SIG-M5 (cell line): ENCODE measurements at places on chromosomes 1 and 21.

DNA sequence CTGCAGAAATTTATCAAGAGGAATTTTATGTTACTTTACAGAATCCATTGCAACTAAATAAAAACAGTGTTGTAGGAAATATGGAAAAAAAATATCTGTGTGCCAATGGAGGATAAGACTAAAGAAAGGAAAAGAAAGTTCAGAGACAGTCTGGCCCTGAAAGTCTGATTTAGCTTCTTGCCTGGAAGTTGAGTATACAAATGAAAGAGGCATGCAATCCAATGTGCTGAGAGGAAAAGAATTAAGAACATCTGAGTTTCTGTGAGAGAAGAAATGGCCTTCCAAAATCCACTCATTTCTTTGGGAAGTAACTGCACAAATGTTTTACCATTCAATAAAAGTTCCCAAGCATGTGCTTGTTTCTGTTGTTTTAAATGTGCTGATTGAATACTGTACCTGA lies 65.1 kb downstream of the LHX9 start:
- DNase-seq = no peak

DNA sequence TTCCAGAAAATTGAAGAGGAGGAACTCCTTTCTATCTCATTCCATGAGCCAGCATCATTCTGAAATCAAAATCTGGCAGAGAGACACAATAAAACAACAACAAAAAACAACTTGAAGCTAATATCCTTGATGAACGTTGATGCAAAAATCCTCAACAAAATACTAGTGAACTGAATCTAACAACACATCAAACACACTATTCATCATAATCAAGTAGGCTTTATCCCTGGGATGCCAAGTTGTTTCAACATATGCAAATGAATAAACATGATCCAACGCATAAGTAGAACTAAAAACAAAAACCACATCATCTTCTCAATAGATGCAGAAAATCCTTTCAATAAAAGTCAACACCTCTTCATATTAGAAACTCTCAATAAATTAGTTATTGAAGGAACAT lies 335.3 kb upstream of the BRINP3 start:
- DNase-seq = no peak

GRCh38 chr1:184330875-184331274 lies 56.0 kb upstream of the C1orf21 start:
- DNase-seq = no peak

DNA sequence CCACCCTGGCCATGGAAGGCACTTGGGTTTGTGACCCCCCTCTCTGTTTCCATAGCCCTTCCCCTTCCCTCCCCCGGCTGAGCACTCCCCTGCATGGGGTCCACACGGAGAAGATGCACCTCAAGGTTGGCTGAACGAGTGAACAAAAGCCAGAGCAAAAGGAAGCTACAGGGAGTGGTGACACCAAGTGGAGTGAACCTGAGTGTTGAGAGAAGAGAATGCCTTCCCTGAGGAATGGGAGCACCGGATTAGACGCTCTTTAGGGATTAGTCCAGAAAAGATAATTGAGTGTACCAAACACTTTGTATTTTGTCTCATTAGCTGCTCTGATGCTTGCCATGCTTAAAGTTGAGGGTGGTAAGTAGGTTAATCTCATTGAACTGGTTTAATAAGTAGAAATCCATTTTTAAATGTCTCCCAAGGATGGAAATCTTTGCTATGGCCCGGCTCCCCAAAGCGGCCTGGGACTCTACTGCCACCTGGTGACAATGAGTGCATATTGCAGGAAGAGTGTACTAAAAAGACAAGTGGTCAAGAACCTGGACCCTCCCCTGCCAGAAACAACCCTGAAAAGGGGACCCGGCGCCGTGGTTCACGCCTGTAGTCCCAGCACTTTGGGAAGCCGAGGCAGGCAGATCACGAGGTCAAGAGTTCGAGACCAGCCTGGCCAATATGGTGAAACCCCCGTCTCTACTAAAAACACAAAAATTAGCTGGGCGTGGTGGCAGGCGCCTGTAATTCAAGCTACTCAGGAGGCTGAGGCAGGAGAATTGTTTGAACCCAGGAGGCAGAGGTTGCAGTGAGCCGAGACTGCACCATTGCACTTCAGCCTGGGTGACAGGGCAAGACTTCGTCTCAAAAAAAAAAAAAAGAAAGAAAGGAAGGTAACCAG lies 150.6 kb upstream of the ZC3H12A start:
- no peak for DNase-seq

DNA sequence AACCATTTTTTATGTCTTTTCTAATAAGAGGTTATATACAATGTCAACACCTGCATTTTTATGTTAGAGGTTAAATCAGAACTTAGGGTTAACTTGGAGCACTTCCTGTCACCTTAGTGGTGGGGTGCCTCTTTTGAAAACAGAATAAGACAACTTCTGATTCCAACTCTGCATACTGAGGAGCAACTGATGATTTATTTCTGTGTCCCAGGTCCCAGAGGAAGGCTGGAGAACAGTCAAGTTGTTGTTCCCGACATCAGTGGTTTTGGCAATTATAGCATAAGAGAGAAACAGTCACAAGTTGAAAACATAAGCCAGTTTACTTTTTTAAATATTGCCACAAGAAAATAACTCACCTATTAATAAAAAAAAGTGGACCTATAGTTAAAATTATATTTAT lies 871.0 kb upstream of the ADAMTS5 start:
- no peak for DNase-seq

GRCh38 chr1:6873298-6874015 lies 88.2 kb downstream of the CAMTA1 start:
- no peak for DNase-seq

DNA sequence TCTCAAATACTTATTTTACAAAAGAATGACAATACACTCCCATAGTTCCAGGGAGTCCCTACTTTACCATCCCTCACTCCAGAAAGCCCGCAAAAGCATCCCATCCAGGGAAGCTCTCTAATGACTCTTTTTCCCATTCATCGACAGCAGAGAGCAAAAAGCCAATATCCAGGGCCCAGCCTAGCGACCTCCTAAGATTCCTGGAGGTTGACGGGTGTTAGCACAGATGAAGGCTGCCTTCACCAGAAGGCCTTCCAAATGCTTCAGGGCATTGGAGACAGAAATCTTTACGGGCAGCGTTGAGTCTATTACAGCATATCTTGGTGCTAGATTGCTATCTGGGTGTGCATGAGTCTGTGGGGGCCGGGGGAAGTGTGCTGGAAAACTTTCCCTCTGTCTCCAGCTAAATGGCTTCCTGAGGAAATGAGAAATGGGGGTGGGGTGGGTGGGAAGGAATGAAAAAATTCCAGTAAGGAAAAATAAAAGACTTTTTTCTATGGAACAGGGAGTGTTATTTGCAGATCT lies 136.6 kb downstream of the PROX1 start:
- DNase-seq = no peak

- no peak for DNase-seq
Observed at GRCh38 chr1:155463865-155464650, 98.5 kb downstream of the ASH1L start.

DNA sequence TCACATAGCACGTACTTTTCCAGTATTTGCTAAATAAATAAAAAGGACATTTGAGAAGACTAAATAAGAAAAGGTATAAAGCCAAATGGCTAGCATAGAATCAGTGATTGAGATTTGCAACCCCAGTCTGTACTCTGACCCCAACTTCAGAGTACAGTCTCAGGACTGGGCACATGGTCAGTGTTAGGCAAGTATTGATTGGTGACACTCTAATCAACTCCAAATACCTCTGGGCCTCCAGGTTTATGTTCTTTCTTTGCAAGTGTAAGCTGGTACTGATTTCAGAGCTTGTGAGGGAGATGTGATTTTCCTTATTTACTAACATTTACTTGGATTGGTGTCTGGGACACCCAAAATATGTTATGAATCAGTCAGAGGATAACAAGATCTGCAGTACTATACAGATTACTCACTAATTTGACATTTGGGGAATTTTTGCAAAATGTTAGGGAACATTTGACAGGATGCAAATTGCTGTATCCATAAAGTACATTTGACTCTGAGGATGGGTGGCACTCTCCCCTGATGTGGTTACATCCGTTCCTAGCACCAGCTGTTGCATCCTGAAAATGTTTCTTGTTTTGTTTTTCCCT lies 34.2 kb downstream of the LMO4 start:
- DNase-seq = no peak

GRCh38 chr1:109314795-109315194 lies 8.0 kb upstream of the MYBPHL start:
- DNase-seq = no peak

- no peak for DNase-seq
Observed at GRCh38 chr1:234858722-234859121, 248.7 kb upstream of the IRF2BP2 start.

GRCh38 chr1:188988589-188988988 lies 1489.1 kb downstream of the BRINP3 start:
- DNase-seq = no peak

DNA sequence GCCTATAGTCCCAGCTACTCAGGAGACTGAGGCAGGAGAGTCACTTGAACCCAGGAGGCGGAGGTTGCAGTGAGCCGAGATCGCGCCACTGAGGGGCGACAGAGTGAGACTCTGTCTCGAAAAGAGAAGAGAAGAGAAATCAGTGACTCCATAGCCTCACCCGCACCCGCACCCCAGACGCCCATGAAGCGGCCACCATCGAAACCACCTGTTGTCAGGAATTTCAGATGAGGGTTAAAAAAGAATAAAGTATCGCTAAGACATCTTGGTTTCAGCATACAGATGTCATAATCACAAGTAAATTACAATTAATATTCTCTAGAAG lies 47.4 kb downstream of the NPHP4 start:
- no peak for DNase-seq

DNA sequence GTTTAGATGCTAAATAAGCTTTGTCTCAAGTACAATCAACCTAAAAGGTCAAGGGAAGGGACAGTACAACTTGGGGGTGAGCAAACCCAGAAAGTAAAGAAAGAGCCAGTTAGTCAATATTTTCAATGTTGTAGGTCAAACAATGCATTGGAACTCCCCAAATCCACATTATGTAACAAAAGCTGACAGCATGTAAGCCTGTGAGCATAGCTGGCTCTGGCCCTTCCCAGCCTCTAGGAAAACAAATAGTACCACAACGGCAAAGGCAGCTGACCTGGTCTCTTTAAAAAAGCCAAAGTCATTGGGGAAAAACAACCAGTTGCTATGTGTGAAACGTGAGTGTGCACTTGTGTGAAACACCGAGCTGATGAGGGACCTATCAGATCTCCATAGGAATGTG lies 3.4 kb downstream of the CBR1 start:
- DNase-seq = no peak

DNA sequence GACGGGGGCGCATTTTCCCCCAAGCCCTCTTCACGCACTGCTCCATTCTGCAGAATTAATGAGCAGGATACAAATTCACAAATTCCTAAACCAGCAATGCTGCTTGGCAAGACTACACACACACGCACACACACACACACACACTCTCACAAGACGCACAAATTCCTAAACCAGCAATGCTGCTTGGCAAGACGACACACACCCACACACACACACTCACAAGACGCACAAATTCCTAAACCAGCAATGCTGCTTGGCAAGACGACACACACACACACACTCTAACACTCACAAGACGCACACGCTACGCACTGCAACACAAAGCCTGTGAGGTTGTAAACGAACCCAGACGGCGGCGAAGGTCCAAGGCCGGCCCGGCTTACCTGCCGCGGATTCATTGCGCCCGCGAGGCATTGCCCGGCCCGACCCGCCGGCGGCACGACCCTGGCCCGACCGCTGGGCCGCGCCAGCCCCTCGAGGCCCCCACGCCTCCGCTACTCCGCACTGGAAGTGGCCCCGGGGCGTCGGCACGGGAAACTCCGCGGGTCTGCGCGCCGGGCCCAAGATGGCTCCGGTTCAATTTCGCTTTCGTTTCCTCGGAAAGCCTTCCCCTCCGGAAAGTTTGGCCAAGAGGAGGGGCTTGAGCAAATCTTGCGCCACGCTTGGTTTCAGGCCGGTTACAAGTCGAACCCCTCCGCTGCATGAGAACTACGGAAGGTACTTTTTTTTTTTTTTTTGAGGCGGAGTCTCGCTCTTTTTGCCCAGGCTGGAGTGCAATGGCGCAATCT lies at the start of gene ADAR:
Gene ADAR (minus strand): TSS at position 578 of the 788 bp plus-strand sequence. CDS start 180 bp downstream, at position 398.
- peak; percentile 95 for DNase-seq

GRCh38 chr1:155970531-155971167 lies 7.7 kb downstream of the ARHGEF2 start:
- DNase-seq = peak; percentile 65

DNA sequence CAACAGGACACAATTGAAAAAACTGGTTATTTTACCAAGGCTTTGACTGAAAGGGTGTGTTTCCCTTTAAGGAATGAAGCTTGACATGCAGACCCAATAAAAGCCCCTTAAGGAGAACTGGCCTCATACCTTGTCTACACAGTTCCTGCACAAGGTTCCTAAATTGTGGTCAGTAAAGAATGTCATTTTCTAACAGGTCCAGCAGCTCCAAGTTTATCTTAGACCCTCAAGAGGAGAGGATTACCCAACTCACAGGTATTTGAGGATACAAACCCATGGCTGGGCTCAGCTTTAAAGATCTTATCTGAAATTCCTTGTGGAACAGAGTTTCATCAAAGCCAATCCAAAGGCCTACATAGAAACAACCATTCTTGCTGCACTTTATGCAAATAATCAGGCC lies 31.4 kb upstream of the CBR3 start:
- no peak for DNase-seq

DNA sequence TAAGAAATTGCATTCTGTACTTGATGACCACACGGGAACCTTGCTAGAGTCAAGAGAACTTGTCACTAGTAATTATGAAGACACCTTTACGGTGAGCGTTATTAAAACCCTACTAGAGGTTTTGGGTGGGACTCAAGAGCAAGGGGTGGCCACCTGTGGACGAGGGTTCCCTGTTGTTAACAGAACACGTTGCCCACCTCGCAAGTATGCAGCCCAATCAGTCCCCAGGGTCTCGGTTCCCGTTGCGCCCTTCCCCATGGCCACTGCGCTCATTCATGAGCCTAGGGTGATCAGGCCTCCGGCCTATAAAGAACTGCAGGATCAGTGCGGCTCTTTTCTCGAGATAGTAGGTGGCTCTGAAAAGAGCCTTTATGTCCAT lies 30.2 kb upstream of the RNF187 start:
- DNase-seq = no peak

- DNase-seq = no peak
Observed at GRCh38 chr21:37489553-37489952, 123.0 kb downstream of the DYRK1A start.

- DNase-seq = no peak
Observed at GRCh38 chr1:230292689-230293389, 133.3 kb downstream of the PGBD5 start.

GRCh38 chr1:6209661-6210580 lies 4.0 kb downstream of the RNF207 start:
- DNase-seq = no peak

GRCh38 chr1:22340873-22341272 lies 110.8 kb upstream of the ZBTB40 start:
- no peak for DNase-seq

DNA sequence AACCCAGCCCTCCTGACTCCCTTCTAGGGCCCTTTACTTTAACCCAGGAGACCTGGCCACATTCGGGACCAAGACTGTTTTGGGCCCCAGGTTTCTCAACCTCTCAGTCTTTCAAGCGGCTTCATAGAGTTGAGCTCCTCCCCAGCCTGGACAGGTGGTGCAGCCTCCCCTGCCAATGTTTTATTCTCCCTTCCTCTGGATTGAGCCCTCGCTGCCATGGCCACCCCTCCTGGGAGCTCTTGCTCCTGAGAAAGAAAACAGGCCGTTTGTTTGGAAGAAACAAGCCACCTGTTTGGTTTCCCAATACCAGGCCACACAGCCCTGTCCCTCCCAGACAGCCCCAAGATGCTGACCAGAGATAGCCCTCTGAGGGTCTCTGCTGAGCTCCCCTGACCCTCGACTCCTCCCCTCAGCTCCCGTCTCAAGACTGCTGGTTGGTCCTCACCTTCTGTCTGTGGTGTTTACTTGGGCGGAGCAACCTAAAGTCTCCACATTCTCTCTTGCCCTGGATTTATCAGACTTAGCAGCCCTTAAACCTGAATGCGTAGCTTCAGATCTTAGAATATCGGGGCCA lies 3.3 kb downstream of the TMEM51 start:
- no peak for DNase-seq
